ENCODE measurements at places on chromosomes 11 and 22.

- DNase-seq, result no peak
Observed at GRCh38 chr11:84128840-84129239, 842.7 kb upstream of the CCDC90B start.

DNA sequence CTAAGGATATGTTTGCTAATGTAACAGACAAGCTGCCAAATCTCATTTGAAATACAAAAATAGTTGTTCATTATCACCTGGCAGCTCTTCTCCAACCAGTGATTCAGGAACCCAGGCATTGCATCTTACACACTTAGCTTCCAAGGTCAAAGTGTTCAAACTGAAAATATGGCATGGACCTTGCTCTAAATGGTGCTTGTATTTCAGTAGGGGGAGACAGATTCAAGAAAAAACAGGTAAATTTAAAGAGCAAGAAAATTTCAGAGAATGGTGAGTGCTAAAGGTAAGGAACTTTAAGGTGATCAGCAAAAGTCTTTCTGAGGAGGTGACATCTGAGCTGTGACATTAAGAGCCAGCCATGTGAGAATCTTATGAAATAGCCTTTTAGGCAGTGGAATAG, 82.8 kb upstream of the E2F8 start:
- no peak for DNase-seq

DNA sequence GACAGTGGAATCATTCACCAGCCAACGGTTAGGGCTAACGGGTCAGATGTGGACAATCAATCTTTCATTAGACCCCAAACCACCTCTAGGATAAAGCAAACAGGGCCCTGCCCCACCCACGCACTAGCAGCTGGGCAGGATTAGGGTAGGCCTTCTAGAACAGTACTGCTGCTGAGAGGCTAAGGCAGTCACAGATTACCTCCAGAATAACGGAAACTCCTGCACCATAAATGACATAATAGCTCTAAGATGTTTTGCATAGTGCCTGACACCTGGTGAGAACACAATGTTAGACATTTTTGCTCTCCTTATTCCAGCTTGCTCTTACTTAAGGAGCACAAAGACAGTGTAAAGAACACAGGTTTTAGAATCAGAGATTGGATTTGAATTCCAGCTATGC, 1.8 kb downstream of the SYTL2 start:
- no peak for DNase-seq

DNA sequence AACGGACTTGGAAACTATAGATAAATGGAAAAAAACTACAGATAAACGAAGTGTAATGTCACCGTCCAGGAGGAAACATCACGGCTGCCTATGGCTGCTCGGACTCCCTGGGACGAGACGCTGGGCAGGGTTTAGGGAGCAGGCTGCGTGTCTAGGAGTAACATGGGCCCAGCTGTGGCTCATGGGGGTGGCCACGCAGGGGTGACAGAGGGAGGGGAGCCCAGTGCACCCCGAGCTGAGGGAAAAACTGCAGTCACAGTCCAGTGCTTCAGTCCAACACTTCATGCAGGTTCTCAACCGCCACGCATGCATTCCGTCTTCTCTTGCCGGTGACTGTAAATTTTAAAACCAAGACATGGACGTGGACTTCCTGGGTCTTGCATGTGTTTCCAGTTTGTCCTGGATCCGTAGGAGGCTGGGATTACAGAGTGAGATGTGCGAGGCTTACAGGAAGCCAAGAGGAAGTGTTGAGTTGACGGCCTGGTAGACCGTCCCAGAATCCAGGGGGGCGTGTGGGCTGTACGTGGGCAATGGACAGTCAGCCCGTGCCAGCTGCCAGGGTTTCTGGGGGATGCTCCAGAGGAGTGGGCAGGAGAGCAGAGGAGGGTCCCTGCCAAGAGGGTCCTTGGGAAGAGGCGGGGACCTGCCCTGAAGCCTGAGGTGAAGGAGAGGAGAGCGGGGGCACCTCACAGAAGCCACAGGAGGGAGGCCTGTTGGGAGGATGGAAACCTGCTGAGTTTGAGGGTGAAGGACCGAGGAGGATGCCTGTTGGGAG, 691.4 kb downstream of the BRD1 start:
- no peak for DNase-seq

DNA sequence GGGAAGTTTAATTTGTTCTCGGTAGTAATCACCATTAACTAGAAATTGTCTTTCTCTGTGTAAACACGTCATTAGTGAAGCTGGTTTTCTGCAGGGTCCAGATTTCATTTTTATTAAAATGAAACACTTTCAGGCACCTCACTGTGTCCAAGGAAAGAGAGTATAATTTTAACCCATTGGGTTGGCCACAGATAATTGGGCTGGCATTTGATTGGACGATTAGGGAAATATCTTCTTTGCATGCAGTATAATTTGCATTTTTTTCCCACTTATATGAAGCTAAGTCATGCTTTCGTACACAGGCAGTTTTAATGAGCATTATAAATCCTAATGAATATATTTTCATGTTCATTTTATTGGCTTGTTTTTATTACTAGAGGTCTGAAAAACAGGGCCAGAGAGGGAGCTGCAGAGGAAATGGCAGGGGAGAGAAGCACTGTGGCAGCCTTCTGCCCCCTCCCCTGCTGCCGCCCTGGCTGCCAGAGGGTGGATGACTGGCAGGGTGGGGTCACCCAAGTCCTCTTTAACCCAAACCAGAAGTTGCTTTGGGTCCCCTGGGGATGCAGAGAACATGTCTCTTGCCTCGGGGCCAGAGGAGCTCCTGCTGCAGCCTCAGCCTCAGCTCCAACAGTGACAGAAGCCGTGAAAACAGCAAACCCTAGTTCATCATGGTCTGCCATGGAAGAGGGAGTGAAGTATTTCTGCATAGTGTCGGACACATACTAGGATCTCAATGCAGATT, 93.9 kb downstream of the PKNOX2 start:
- DNase-seq, result no peak

DNA sequence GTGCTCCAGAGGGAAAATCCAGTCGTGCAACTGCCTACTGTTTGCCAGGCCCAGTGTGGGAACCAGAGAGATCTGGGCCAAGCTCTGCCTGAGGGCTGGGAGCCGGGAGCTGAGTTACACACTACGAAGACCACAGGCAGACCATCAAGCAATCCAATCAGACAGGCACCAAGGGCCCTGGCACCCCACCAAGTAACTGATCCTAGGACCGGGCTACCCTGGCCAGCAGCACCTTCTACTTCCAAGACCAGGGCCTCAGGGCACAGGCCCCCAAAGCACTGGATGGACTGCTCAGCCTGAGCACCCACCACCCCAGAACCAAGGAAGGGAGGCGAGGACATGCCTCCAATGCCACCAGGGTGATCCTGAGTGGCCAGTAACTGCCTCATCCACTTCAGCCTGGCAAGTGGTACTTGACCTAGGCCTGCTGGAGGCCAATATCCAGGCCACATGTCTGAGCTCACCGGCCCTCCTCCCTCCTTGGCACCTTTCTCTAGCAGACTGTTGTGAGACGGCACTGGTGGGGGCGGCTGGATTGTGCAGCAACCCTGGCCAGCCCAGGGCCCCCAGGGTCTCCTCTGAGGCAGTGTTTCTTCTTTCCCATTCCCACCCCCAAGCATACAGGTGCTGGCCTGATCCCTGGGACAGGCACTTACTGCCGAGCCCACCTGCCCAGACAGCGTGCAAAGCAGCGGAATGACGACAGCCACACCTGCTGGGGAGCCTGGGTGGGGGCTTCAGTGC, 20.7 kb upstream of the ARFGAP3 start:
- DNase-seq, result no peak

DNA sequence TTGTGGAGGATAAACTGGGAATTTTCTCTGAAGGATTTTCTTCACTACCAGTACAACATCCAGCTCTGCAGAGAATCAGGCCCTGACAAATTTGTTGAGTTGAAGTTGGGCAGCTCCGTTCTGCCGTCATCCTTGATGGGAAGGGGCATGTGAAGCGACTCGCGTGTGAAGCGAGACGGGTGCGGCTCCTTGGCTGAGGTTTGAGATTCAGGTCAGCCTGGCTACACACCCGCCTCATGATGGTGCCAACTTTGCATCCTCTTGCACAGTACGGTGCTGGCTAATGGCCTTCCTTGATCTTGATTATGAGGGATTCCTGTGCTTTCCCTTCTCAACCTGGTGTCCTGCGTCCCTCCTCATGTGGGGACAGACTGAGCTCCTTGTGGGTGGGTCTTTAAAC, 19.7 kb upstream of the CDC42EP2 start:
- DNase-seq, result no peak

GRCh38 chr22:37639070-37639760, at the start of gene SH3BP1:
Gene SH3BP1 (plus strand): TSS chr22:37639669. CDS start chr22:37639788, 119 bp downstream.
- no peak for DNase-seq
